ENCODE measurements at places on chromosomes 16 and 17.

DNA sequence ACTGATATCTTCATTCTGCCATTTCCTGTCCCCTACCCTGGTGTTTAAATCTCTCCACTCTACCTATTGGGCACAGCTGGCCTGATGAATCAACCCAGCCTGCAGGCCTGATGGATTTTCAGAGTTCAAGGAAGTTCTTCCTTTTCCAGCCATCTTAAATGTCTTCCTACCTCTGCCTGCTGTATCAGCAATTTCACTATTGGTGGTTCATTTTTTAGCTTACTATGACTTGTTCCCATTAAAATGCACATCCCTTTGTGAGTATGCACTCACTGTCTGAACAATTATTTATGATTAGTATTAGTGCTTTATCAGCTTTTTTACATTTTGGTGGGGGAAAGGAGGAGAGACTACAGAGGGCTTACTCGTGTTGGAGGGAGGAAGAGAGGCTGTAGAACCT lies 48.6 kb upstream of the CRHR1 start:
- DNase-seq: no peak

- DNase-seq: no peak
Measured at GRCh38 chr17:3667366-3668278, 756 bp downstream of the TAX1BP3 start.

DNA sequence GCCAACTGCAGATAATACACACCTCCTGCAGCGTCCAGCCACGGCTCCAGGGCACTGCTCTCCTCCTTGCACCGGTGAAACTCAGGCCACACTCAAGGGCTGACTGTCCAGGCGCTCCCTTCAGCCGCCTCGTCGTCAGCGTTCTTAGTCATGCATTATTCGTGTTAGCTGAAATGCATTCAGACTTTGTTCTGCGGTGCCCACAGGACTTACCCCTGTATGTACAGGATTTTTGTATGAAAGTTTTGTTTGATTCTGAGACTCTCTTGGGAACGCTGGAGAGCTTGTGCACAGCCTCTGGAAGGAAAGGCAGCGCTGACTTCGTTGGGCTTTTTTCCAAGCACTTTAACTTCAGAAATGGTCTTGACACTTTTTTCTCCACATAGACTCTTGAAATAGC lies 22.1 kb downstream of the CIBAR2 start:
- no peak for DNase-seq

DNA sequence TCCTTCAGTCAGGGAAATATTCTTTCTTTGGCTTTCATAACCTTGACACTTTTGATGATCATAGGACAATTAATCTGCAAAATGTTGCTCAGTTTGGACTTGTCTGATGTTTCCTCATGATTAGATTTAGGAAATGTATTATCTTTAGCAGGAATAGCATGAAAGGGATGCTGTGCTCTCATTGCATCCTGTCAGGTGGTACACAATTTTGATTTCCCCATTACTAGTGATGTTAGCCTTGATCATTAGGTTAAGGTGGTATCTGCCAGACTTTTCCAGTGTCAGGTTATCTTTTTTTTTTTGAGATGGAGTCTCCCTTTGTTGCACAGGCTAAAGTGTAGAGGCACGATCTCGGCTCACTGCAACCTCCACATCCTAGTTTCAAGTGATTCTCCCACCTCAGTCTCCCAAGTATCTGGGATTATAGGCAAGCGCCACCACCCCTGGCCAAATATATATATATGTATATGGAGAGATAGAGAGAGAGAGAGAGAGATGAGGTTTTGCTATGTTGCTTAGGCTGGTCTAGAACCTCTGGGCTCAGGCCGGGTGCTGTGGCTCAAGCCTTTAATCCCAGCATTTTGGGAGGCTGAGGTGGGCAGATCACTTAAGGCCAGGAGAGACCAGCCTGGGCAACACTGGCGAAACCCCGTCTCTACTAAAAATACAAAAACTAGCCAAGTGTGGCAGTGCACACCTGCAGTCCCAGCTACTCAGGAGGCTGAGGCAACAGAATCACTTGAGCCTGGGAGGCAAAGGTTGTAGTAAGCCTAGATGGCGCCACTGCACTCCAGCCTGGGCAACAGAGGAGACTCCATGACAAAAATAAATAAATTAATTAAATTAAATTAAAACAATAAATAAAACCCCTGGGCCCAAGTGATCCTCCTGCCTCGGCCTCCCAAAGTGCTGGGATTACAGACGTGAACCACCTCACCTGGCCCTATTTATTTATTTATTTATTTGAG lies 15.8 kb upstream of the CAVIN1 start:
- DNase-seq: peak; percentile 60

DNA sequence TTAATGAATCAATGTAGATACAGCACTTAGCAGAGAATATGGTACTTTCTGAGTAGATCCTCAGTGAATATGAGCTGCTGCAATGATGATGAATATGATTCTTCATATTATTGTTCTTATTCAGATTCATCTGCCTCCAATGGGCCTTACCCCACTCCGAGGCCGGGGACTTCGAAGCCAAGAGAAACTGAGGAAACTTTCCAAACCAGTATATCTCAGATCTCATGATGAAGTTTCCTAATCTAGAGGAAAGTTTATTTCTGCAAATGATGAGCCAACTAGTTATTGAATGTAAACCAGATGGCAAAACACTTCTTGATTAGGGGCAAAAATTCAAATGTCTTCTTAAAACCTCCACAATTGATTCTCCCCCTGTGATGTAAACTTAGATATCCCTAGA lies 23.3 kb downstream of the LYRM1 start:
- no peak for DNase-seq

DNA sequence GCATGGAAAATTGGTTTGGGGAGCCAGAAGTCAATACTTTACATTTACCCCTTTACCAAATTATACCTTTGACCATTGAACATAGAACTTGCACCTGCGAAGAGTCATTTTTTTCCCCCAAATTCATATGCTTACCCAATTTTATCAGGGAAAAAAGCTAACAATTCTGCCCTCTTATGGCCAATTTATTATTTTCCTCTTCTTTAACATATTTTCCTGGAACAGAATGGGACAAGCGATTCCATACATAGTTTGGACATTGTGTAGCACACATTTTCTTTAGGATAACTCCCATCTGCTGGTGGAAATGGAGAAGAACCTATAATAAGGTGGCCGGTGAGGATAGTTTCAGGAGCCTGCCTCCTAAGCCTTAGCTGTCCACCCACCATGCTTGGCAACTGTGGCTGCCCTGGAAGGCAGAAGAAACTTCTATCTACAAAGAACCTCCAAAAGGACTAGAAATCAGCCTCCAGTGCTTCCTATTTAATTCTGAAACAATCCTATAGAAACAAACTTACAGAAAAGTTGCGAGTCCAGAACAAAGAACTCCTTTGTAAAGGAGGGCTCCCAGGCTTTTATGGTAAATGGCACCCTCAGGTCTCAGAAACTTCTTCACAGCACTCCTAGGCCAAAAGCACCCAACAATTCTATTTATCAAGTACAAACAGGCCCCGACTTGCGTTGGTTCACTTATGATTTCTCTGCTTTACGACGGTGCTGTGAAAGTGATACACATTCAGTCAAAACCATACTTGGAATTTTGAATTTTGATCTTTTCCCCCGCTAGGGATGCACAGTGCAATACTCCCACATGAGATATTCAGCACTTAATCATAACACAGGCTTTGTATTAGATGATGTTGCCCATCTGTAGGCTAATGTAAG lies 64.1 kb upstream of the CACNG4 start:
- DNase-seq: no peak

- no peak for DNase-seq
Measured at GRCh38 chr17:35801583-35802224, 6.3 kb upstream of the MMP28 start.

GRCh38 chr16:22687031-22687530 lies 126.9 kb upstream of the HS3ST2 start:
- no peak for DNase-seq

DNA sequence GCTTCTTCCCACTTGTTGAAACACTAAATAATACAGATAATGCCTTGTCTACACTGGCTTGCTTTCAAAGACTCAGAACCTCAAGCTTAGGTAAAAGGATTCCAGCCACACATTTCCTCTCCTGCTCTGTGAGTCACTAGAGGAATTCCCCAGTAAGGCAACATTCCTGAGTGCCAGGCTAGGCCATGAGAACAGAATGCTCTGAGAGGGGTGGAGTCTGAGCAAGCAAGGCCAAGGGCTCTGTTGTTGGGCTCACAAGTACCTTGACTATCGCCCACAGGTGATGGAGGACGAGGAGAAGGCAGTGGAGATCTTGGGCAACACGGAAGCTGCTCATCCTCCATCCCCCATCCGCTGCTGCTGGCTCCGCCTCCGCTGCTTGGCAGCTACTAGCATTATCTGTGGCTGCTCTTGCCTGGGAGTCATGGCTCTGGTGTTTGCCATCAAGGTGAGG lies 6.7 kb upstream of the PHKG2 start:
- DNase-seq: no peak

GRCh38 chr17:75996665-75997590 lies 3.7 kb upstream of the CDK3 start:
- DNase-seq: peak; percentile 66
